ENCODE measurements at places on chromosomes 1 and 21.

DNA sequence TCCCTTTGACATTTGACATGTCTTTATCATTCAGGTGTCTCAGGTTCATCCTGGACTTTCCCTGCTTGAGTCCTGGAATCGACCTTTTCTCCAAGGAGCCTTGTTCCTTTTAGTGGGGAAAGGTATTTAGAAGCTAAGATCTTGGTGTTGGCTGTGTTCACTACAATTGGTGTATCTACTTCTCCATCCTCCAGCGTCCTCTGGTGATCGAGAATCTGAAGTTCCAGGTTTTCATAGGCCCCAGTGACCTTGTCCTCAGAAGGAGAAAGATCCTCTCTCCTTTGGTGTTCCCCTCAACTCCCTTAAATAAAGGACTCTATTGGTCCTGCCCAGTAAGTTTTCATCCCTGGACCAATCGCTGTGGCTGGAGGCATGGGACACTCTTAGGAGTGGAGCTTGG, 22.1 kb downstream of the MROH7 start:
- no peak for DNase-seq

DNA sequence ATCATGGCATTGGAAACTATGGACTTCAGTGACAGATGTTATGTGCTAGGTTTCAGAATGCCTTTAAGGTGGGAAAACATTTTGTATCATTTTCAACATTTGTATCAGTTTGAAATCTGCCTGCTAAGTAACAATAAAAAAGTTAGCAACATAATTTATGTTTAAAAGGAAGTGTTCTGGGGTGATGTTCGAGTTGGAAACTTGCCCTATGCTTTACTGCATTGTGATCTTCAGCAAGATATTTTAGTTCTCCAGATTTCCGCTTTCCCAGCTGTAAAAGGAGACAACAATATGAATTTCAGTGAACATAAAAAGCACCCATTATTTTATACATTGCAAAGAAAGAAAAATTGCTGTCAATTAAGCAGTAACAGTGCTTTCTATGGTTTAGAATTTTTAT, 187.4 kb downstream of the DISC1 start:
- DNase-seq: no peak

GRCh38 chr1:156414461-156415064, 45.6 kb downstream of the RHBG start:
- no peak for DNase-seq

DNA sequence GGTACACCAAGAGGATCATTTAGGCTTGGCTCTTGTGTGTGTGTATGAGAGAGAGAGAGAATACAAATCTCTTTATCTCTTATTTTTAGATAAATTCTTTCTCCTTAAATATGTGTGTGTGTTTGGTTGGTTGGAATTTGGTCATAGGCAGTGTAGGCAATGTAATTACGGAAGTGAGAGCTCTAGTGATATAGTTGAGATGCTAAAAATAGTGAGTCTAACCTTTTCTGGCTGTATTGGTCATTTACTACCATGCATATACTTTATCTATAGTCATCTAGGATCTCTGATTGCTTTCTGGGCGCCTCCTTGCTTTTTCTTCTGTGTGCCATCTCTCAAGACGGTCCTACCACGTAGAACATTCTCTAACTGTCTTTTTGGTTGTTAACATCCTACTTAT, 250.2 kb downstream of the NUF2 start:
- DNase-seq: no peak

DNA sequence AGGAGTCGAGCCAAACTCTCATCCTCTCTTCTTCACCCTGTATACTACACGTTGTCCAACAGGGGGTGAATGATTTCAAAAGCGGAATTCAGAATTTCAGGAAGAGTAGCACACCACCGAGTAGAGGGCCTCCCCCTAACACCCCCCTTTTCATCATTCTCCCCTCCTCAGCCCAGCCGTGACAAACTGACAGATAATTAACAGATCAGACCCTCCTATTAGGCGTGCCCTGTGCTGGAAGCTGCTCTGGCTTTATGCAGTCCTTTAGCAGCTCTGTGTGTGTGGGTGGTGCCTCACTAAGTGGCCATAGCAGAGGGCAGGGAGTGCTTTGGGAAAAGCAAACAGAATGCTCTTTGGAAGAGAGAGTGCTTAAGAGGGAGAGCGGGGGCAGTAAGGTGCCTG, 44.3 kb downstream of the PEX14 start:
- no peak for DNase-seq

DNA sequence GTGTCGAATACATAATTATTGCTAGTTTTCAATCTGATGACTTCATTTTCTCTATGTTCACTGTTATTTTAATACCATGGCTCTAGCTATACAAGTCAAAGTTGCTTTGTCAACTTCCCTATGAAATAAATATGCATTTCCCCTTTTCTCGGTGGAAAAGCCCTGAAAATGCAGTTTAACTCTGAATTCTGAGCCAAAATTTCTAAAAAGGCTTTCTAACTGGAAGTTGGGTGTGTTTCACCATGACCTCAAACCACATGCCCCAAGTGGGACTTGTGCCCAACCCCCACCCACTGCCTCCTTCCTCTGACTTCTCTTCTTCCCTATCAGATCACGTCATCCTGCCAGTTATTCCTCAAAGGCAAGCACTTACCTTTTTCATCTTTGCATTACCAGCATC, 8.9 kb downstream of the MKNK1 start:
- no peak for DNase-seq

- DNase-seq: no peak
Observed at GRCh38 chr1:150407330-150407729, 43.4 kb downstream of the RPRD2 start.

DNA sequence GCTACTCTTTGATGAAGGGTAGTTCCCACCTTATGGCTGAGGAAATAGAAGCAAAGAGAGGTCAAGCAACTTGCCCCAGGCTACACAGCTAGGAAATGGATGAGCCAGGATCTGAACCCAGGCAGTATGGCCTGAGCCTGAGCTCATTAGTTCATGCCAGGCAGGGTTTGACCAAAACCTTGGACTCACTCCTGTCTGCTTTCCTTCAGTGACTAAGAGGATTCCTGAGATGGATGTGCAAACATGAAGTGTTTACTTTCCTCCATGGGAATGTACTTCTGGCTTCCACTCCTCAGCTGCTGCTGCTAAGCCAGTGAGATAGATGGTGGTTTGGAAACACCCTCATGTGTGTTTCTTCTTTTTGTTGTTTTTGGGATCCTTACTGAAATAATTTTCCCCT, 35.1 kb upstream of the ERRFI1 start:
- DNase-seq: no peak

- no peak for DNase-seq
Observed at GRCh38 chr1:11229203-11229602, 33.1 kb downstream of the MTOR start.

GRCh38 chr1:201570181-201570885, 31.4 kb downstream of the NAV1 start:
- no peak for DNase-seq

- no peak for DNase-seq
Observed at GRCh38 chr21:40355076-40355475, 487.8 kb downstream of the PCP4 start.

GRCh38 chr1:18852501-18852900, 7.0 kb downstream of the TAS1R2 start:
- DNase-seq: no peak

- DNase-seq: no peak
Observed at GRCh38 chr1:95116580-95117206, 462 bp upstream of the TLCD4 start.

GRCh38 chr21:36696390-36697059, 2.4 kb upstream of the SIM2 start:
- no peak for DNase-seq

DNA sequence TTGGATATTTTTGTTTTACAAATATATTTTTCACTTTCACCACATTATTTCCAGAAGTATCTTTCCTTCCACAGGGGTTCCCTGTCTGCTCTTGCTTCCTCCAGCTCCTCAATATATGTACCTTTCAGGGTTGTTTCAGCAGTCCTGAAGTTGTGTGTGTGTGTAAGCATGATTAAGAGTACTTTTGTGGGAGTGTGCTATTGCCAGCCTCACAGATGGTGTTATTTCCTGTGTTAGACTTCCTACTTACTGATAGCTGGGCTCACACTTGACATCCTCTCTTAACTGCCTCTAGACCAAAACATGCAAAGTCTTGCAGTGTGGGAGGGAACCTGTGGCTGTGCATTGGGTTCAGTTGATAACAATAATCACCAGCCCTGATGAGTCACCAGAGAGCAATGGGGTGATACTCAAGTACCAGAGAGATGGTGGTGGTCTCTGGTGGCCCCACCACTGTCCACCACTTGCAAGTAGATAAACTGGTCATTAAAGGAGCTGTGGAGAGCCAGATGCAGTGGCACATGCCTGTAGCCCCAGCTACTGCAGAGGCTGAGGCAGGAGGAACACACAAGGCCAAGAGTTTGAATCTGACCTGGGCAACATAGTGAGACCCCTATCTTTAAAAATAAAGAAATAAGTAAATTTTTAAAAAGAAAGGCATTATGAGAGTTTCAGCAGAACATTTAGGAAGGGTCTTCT, 126.7 kb downstream of the NR5A2 start:
- DNase-seq: no peak

GRCh38 chr1:69952676-69953075, 252.7 kb downstream of the LRRC40 start:
- no peak for DNase-seq

DNA sequence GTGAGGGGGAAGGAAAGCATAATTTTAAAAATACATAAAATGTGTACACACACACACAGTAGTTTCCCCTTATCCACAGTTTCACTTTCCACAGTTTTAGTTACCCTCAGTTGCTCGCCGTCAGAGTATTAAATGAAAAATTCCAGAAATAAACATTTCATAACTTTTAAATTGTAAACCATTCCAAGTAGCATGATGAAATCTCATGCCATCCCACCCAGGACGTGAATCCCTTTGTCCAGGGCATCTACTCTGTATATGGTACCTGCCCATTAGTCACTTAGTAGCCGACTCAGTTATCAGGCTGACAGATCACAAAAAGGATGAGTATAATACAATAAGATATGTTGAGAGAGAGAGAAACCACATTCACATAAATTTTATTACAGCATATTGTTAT, 36.2 kb downstream of the EPS15 start:
- no peak for DNase-seq

DNA sequence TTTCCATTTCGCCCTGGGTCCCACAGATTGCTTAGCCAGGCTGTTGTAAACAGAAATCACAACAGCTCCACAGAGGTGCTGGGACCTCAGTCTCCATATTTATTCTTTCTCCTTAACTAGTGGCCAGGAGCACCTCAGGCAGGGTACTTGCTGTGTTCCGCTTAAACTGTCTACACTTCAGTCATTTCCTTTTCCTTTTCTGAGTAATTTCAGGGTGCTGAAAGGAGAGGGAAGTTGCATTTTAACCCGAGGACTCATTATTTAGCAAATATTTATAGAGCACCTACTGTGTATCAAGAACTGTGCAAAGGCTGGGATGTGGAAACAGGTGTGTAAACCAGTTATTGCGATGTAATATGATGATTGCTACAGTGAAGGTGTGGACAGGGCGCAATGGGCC, 41.9 kb downstream of the ACP6 start:
- no peak for DNase-seq

- no peak for DNase-seq
Observed at GRCh38 chr1:202037706-202038296, 27.4 kb downstream of the ELF3 start.

GRCh38 chr1:40224040-40224439, 23.7 kb upstream of the TMCO2 start:
- DNase-seq: no peak

GRCh38 chr1:19205845-19206244, 4.2 kb downstream of the UBR4 start:
- no peak for DNase-seq

- no peak for DNase-seq
Observed at GRCh38 chr1:111199329-111199728, 1.1 kb downstream of the DENND2D start.

GRCh38 chr1:92854101-92854785, 22.4 kb downstream of the RPL5 start:
- no peak for DNase-seq

GRCh38 chr1:15104768-15105167, 48.8 kb upstream of the TMEM51 start:
- DNase-seq: no peak

DNA sequence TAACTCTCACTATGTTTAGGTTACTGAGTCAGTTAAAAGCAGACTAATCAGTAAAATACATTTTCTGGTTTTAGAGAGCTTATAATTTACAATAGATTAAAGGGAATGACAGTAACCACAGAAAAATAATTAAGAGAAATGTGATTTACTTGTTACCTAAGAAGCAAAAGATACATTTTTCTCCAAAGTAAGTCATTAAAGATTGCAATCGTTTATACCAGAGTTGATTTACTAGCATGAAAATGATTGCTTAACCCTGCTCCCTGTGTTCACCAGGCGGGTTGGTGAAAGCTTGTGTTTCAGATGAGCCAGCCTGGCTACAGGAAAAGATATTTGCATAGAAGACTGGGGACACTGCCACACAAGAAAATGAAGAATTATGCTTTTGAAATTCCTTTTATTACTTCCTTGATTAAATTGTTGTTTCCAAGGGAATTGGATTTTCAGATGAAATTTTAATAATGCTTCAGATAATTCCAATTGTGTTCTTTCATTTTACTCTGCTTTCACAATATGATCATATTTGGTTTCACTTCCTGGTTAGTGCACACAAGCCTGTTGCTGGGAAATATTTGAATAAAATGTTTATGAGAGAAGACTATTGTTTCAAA, 27.9 kb downstream of the LRRC8B start:
- no peak for DNase-seq

- DNase-seq: no peak
Observed at GRCh38 chr1:199746666-199747384, 280.7 kb upstream of the NR5A2 start.

DNA sequence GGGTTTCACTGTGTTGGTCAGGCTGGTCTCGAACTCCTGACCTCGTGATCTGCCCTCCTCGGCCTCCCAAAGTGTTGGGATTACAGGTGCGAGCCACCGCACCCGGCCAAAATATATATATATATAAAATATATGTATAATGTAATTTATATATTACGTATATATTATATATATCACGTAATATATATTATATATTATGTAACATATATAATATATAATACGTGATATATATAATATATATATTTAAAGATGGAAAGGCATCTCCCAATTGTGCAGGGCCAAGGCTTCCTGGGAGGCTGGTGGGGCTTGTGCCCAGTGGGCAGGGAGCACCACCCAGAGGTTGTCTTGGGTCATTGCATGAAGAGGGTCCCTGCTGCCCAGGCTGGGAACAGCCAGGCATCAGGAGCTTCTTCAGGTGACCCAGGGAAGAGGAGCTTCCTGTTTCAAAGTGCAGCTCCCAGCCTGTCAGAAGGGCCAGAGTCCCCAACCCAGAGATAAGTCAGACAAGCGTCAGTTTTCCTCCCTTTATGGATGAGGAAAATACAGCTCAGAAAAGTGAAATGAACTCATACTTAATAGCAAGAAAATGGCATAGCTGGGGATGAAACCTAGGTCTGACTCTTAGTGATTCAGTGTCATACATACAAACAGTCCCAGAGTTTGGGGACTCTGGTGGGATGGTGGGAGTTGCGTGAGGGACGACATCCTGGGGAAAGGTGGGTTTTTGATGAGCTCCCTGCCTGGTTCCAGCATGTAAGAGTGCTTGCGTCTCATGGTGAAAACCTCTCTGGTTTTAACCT, 12.0 kb downstream of the UBE2Q1 start:
- DNase-seq: no peak

Data from retinal pigment epithelial cell (primary cell).